ENCODE measurements at places on chromosomes 11 and 22.

- DNase-seq, result no peak
These were observed 1.1 kb upstream of the RIN1 start for GRCh38 chr11:66337103-66337899.

DNA sequence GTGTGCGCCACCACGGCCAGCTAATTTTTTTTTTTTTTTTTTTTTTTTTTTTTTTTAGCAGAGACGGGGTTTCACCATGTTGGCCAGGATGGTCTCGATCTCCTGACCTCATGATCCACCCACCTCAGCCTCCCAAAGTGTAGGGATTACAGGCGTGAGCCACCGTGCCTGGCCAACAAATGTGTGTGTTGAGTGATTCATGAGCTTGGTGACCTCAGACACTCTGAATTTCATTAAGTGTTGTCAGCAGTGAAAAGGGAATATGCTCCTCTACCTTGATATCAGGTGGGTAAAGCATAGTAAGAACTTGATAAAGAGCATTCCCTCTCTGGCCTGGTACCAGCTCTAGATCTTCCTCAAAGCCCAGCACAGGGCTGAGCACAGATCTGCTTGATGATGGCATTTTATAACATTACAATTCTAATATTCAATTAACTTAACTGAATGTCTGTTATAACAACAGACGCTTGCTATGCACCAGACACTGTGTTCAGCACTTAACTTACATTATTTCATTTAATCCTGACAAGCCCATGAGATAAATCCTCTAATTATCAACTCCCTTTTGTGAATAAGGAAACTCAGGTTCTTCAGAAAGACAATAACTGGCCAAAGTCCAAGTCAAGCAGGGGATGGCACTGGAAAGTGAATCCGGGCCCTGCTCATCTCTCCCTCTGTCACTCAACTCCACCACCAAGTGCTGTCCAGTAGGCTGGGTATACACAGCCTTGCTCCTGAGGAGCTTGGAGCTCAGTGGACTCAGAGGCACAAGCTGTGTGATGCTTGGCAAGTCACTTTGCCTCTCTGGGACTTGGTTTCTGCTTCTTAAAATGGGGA is 13.0 kb downstream of the TBC1D10A start:
- no peak for DNase-seq

- no peak for DNase-seq
These were observed 42.8 kb upstream of the CCND1 start for GRCh38 chr11:69598147-69598546.

- DNase-seq, result no peak
These were observed 104.6 kb downstream of the MPPED1 start for GRCh38 chr22:43516386-43516785.

- peak; percentile 34 for DNase-seq
These were observed 1.6 kb downstream of the CD59 start for GRCh38 chr11:33734441-33735270.

- no peak for DNase-seq
These were observed 1.2 kb downstream of the GRK2 start for GRCh38 chr11:67267188-67268080.

- peak; percentile 67 for DNase-seq
These were observed 14.5 kb upstream of the MS4A7 start for GRCh38 chr11:60363542-60364470.

DNA sequence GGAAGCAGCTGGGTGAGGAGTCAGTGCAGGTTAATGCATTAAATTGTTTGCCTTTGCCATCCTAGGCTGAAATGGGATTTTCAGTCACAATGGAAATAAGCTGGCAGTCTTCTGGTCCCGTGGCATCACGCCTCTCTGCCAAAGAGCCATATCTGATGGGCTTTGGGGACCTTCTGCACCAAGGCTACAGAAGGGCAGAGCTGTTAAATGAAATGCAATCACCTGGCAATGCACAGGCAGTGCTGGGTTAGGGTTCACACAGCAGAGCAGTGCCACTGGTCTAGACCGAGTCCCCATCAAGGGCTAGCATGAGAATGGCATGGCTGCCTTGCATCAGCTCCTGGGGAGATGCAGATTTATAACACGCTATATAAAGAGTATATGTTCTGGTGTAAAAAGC is 749.2 kb downstream of the NTM start:
- peak; percentile 64 for DNase-seq

DNA sequence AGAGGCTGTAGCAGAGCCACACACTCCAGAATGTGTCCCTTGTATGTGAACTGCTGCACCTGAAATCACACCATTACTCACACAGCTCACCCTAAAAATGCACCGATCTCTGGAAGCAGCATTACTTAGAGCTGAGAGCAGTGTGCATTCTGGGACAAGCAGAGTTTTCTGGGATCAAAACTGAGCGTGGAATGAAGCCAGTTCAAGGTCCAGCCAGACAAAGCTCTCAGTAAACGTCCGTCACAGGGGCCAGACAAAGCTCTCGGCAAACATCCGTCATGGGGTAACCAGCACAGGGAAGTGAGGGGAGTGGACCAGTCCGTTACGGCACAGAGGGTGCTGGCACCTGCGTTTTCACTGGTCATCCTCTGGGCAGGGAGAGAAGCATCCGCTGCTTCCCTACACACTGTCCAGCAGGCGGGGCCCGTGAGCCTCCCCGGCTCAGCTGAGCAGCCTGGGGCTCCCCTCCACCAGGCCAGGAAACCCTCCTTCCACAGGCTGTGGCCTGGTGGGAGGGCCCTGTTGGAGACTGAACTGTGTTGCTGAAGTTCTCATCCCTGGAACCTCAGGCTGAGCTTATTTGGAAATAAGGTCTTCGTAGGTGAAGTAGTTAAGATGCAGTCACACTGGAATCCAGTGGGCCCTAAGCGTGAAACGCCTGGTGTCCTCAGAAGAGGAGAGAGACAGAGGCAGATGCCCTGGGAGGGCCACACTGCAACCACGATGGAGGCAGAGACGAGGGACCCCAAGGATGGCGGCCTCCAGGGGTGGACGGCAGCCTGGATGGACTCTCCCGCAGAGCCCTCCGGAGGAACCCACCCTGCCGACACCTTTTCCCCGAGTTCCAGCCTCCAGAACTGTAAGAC is 883.9 kb downstream of the BRD1 start:
- no peak for DNase-seq

GRCh38 chr11:131217313-131218310 is 152.8 kb upstream of the NTM start:
- no peak for DNase-seq

DNA sequence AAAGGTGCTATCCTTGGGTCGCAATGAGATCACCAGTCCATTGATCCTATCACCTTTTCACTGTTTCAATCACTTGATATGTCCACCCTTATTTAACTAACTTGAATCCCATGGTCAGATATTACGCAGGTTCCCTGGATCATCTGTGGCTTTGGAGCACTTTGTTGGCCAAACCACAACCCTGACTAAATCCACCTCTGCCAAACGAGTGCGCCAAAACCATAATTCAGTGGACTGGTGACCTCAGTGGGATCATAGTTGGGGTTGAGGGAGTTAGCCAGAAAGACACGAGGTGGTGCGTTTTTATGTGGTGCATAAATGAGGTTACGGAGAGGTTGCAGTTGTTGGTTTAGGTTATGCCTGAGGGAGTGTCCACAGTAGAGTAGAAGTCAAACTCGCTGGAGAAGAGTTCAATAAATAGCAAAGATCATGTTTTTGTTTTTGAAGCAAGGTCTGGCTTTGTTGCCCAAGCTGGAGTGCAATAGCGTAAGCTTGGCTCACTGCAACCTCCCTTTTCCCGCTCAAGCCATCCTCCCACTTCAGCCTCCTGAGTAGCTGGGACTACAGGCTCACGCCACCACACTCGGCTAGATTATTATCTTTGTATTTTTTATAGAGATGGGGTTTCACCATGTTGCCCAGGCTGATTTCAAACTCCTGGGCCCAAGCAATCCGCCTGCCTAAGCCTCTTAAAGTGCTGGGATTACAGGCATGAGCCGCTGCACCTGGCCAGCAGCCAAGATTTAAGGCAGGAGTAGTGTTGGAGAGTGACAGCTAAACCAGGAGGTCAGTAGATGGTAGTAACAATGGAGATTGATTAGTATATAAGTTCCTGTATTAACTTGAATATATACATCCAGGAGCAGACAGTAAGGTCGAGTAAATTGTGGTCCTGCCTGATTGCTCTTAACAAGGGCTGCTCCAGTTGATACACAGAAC is 4.5 kb downstream of the FOXR1 start:
- DNase-seq, result no peak

- DNase-seq, result no peak
These were observed 12.3 kb downstream of the KCNJ1 start for GRCh38 chr11:128854841-128855240.

GRCh38 chr11:57162179-57162898 is 19.4 kb upstream of the LRRC55 start:
- DNase-seq, result no peak

All from NCI-H1092 treated with DMSO at 0.1 percent for 48 hours (cell line).